Stimulated activated CD8-positive, alpha-beta memory T cell treated with anti-CD3 and anti-CD28 coated beads, Interleukin-4, amount 100 ng/mL, for 4 hours (primary cell): ENCODE measurements at places on chromosomes 6 and 20.
A peak's percentile ranks its signal among the peaks of the same experiment; 100 is the strongest.

DNA sequence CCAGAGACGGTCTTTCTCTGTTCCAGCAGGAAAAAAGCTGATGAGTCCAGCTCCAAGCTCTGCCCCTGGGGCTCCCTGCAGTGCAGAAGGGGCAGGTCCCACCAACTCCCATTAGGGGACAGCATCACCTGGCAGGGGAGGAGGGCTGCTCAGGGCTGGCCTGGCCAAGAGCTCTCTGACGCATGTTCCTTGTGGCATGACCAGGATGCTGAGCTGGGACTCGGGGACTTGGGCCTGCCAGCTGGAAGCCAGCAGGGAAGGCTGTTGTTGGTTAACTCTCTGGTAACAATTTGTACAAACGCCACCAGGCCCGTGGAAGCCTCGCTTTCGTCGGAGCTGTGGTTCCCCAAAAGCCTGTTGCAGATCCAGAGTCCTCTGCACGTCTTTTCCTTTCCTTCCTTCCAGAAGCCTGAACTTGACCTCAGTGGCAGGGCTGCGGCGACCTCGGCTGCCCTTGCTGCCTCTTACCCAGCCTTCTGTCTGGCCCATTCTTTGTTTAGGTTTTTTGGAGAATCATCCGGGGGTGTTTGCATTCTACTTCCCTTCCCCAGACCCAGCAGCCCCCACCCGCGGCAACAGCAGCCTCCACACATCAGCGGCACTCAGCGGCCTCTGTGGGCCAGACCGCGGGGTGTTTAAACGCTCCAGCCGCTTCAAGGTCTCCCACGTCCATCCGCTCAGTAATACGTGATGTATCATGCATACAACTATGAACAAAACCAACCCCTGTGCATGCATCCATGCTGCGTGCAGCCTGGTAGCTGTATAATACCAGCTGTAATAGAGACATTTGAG lies 63.3 kb downstream of the GNAS-AS1 start:
- no peak for DNase-seq

GRCh38 chr20:25197183-25197869 lies 1.8 kb downstream of the ENTPD6 start:
- no peak for DNase-seq

DNA sequence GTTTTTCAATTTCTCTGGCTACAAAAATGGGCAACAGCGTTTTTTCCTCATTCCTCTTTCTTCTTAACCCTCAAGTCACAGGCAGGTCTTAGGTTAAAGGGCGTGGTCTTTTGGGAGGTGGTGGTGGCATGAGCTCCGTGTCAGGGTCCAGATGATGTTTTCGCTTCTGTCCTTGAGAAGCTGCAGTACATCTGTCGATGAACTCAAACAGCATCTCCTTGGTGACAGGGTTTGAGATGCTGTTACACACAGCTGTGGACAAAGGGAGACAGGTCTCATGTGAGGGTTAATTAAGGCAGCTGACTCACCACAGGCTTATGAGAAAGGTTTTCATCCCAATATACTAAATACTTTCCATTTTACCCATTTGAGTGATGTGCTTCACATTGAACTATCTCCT lies 350.8 kb downstream of the RNGTT start:
- DNase-seq, result no peak

- DNase-seq, result no peak
These were observed 111.9 kb downstream of the FOXO3 start for GRCh38 chr6:108672641-108673040.

DNA sequence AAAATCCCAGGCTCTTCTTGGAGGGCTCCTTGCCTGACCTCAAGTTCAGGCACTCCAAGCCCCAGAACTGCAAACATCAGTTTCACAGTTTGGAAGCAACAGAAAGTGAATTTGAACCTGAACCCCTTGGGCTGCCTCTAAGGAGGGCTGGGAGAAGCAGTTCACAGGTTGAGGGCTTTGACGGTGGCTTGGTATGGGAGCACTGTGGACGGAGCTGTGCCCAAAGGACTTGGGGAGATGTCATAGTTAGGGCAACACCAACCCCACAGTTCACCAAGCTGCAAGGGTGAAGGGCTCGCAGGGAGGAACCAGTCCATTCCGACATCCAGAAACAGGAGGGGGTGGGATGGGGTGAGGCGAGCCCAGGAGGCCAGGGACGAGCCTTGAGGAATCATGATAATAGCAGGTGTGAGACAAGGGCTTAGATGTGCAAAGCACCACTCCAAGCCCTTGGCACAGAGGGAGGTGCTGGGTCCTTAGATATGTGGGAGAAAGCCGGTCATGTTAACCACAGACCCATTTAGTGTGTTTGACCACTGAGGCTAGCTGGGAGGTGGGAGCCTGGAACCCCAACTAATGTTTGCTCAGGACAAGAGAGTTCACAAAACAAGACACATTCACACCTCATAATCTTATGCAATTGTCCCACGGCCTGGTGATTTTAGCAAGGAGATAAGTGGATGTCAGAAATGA lies 4.3 kb downstream of the CEBPB start:
- no peak for DNase-seq

GRCh38 chr20:32195581-32195980 lies 12.0 kb downstream of the PLAGL2 start:
- DNase-seq, result no peak

DNA sequence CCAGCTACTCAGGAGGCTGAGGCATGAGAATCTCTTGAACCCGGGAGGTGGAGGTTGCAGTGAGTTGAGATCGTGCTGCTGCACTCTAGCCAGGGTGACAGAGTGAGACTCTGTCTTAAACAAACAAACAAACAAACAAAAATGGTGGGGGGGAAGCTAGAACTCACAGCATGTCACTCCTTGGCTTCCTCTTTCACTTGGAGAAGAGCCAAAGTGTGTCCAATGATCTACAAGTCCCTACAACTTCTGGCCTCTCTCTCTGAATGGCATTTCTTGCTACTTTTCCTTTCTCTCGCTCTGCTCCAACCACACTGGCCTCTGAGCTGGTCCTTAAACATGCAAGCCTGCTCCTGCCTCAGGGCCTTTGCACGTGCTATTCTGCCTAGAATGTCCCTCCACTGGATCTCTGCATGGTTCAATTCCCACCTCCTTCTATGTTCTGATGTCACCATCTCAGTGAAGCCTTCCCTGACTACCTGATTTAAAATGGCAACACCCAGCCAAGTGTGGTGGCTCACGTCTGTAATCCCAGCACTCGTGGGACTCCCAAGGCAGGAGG lies 8.1 kb downstream of the TLDC2 start:
- DNase-seq, result no peak

- peak; percentile 13 for DNase-seq
These were observed 31.7 kb upstream of the CCN5 start for GRCh38 chr20:44683263-44684046.

- DNase-seq, result no peak
These were observed 213.1 kb downstream of the ATXN1 start for GRCh38 chr6:16548121-16548520.

DNA sequence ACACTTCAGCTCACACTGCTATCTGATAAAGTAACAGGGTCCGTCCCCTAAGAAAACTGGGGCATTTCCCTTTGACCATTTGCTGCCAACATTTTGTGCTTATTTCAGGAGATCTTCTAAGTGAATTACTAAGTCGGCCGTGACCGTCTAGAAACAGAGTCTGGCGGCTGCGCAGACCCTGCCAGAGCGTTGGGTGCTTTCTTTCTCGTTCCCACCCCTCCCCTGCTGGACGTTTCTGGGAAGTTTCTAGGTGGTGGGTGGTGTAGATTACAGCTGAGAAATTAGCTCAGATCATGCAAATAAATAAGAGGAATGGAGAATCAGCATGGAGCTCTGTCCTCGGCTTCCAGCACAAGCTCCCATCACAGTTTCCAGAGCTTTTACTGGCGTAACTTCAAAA lies 128.1 kb downstream of the MYLK4 start:
- no peak for DNase-seq

- no peak for DNase-seq
These were observed 262.3 kb downstream of the CDH4 start for GRCh38 chr20:61514396-61514795.

GRCh38 chr6:28809947-28810658 lies 113.7 kb downstream of the TRIM27 start:
- DNase-seq, result no peak

DNA sequence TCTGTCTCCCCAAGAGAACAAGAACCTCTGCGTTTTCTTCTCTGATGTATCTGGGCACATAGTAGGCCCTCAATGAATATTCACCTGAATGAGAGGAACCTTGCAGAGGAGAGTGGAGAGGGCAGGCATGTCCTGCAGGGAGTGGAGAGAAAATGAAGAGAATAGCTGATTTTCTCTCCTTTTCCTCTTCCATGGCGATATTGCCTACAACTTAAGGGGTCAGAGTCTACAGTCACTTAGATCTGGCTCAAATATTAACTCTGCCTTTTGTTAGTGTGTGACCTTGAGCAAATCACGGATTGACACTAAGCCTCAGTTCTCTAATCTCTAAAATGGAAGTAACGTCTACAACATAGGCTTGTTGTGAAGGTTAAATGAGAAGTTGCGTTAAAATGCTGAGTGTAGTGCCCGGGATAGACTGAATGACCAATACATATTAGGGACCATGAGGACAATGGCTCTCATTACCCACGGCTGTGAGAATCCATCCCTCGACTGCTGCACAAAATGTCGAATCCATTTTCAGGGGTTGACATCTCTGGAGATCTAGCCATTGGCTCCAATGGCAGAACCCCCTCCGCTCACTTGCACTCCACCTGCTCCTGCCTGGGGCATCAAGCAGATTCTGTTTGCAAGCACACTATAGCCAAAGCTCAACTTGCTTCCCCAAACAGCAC lies 14.8 kb downstream of the CD83 start:
- no peak for DNase-seq

- DNase-seq, result no peak
These were observed 138.9 kb downstream of the TBX18 start for GRCh38 chr6:84625506-84625905.
